ENCODE measurements at places on chromosomes 16 and 17.

DNA sequence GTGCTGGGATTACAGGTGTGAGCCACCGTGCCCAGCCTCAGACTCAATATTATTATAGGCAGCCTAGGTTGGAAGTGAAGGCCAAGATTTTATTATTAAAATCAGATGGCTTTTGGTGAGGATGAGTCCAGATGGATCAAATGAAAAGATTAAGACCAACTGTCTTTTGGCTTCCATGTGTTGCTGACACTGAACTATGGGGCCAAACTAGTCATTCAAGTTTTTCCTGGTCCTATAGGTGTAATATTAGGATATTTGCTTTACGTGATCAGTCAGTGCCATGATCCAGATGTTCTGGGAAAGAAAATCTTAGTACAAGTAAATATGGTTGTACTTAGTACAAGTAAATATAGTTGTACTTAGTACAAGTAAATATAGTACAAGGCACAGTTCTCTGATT is 140.6 kb downstream of the MAP2K6 start:
- no peak for DNase-seq

GRCh38 chr16:66656547-66656946 is 40.0 kb downstream of the CMTM4 start:
- no peak for DNase-seq

GRCh38 chr17:62134397-62134796 is 69.3 kb upstream of the MED13 start:
- DNase-seq: no peak

- no peak for DNase-seq
Observed at GRCh38 chr17:82775001-82775823, 23.3 kb downstream of the TBCD start.

DNA sequence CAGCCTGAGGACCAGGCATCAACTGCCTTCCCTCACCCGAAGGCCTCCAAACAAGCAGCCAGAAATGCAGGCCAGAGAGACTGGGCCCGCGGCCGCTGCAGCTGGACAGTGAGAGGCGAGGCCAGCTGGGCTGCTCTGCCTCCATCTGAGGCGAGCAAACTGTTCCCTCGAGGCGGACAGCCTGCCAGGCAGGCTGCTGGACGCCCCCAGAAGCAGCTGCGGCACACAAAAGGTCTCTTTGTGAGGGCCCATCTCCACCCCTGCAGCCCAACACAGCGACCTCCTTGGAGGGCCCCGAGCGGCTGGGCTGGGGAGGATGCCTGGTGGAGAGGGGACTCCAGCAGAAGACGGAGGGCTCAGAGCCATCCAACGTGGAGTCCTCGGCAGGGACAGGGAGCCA is 4.7 kb downstream of the CORO7 start:
- DNase-seq: no peak

- DNase-seq: no peak
Observed at GRCh38 chr16:80085606-80086005, 455.2 kb upstream of the DYNLRB2 start.

- no peak for DNase-seq
Observed at GRCh38 chr17:43940630-43941029, 1.6 kb downstream of the PPY start.

DNA sequence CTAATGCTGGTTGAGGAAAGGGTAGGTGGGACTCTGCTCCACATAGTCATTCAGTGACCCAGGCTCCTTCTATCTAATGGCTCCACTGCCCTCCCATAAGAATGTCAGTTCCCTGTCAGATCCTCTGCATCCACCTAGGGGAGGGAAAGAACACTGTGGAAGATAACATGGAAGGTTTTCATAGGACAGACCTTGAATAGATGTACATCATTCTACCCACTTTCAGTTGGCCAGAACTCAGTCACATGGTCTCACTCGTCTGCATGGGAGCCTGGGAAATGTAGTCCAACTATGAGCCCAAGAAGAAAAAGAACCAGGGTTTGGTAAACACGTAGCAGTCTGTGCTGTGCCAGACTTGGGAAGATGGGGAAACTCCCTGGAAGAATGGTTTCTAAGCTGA is 27.1 kb upstream of the SCNN1B start:
- DNase-seq: no peak

DNA sequence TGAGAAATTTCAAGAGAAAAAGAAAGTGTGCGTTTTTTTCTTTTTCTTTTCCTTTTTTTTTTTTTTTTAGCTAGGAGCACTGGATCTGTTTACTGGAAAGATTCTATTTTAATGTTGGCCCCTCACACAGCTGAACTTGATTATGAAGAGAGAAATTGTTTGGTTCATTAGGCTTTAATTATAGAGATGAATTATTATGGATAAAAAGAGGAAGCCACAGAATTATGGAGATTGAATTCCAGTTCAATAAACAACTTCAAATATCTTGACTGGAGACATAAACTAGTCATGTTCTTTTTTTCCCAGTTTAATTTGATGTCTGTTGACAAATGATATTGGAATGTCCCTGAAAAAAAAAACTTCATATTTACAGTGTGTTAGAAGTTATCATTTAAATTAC is 152.0 kb upstream of the HS3ST3A1 start:
- DNase-seq: no peak

DNA sequence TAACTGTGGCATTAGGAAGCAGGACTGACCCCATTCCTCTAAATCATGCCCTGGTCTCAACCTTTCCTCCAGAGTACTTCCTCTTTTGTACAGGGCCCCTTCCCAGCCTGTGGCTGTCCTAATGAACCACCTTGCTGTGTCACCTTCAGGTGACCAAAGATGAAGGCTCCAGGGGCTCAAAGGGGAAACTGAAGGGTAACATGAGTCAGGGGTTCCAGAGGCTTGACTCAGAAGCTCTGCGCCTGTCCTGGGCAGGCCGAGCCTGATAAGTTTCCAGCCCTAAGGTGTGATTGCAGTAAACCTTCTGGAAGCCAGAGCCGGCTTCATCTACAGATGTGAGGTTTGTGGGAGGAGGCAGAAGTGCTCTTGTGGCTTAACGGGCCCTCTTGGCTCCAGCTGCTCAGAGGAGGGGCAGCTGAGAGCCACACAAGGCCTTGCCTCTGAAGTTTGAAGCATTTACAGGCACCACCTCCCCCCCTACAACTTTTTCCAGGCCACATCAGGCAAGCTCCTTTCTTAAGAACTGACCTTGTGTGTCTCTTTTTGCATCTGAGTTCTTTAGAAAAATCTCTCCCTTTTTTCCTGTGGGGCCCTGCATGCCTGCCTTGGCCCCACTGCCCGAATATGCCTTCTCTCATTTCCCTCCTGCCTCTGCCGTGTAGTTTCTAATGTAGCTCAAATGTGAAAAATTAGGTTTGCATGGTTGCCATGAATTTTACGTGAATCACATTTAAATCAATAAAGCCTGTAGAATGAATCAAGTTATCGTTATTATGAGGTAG is 149.9 kb downstream of the CLEC16A start:
- DNase-seq: no peak

- DNase-seq: no peak
Observed at GRCh38 chr17:81135505-81136278, 29.6 kb upstream of the PVALEF start.

- DNase-seq: no peak
Observed at GRCh38 chr16:73036074-73036826, 11.7 kb downstream of the ZFHX3 start.

- no peak for DNase-seq
Observed at GRCh38 chr16:19366391-19366790, 51.3 kb upstream of the TMC5 start.

GRCh38 chr16:86643671-86644070 is 65.3 kb downstream of the FOXL1 start:
- no peak for DNase-seq

DNA sequence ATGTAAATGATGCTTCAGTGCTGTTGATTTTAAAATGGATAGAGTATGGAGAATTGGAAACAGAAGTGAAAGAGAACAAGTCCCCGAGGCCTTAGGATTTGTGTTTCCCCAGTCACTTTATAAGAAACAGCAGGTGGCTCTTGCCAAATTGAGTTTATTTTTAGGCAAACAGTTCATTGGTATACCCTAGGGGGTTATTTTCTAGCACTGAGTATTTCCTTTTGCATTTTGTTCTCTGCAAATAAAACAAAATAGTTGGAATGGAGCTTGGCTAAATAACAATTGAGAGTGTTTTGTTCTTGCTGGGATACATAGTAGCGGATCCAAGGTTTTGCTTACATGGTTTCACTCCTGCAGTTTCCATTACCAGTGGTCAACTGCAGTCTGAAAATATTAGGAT is 591.1 kb upstream of the C16orf82 start:
- DNase-seq: no peak

- DNase-seq: no peak
Observed at GRCh38 chr17:79033046-79033616, 9.2 kb downstream of the C1QTNF1 start.

DNA sequence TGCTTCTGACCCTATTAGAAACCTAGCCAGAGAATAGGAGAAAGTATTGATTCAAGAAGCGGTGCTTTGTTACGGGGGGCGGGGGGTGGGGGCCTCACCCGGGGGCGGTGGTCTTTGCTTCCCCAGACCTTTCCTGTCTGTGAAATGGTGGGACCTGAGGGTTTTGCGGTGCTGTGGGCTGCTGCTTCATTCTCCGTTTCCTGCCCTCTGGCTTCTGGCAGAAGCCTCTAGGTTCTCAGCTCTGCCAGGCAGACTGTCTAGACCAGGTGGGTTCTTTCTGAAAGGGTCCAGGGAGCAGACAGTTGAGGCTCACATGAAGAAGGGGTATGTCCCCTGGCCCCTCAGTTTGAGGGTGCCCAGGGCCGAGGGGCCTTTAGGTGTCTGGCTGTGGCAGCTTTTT is 14.0 kb downstream of the GSE1 start:
- no peak for DNase-seq

DNA sequence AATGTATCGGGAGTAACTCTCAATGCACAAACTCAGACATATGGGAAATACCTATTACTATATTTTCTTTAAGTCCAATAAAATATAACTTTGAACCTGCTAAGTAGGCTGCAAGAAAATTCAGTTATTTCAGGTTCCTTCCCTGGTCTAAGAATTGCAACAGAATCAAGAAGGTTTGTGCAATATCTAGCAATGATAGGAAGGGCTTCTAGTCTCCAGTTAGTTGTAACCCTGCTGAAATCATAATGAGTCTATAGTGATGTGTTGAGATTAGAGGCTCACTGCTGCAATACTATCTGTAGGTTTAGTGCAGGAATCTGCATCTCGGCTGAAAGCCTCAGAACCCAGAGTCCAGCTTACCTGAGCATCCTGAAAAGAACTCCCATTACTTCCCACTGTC is 110.5 kb downstream of the PMP22 start:
- DNase-seq: no peak

DNA sequence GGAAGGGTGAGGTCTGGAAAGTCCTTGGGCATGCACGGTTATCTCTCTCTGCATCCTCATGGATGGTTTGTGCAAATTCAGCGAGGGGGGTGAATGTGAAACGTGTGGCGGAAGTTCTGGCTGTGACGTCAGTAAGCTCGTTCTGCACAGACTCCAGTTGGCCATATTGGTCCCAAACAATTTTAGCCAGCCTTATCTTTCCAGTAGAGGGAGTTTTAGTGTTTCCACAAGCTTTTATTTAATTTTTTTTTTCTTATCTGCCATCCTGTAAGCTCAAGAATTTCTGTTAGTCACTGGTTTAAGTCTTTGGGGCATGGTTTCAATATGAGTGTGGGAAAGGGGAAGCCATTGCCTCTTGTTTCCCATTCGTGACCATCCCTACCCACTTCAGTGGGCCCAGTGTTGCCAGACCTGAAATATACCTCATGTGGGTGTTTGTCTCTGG is 39.0 kb downstream of the HLF start:
- DNase-seq: no peak

DNA sequence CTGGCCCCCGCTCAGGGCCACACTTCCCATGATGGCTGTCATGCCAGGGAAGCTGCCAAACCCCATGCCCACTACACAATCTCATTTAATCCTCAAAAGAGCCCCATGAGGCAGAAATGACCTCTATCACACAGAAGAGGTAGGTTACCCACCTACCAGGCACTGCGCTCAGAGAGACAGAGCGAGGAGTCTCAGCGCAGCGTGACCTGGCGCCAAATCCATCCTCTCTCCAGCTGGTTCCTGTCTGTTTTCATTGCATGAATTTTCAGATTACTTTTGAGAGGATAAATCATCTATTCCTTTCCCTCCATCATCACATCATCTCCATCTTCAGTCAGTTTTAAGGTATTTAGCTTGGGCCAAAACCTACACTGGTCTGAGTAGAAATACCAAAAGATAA is 101.5 kb upstream of the DNAH17 start:
- DNase-seq: no peak

DNA sequence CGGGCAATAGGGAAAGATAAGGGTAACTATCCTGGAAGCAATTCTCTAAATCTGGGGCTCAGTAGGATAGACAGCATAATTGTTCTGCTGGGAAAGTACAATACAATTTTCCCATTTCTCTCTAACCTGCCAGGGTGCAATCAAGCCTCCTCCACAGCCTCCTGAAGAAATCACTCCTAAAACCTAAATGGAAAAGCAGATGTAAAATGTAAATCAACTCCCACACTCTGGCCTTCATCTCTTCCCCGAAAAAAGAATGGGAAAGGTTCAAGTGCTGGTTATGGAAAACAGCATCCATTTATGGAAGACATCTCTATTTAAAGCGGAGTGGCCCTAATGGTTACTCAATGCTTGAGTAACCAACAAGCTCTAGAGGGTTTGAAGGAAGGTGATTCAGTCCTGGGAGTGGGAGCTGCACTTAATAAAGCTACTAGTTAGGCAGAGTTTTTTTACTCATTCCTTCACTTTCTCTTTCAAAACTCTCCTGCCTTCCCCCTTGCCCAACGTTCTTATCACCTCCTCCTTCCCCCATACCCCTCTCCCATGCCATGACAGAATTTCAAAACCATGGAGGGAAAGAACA is 5.1 kb downstream of the MMD start:
- DNase-seq: no peak

DNA sequence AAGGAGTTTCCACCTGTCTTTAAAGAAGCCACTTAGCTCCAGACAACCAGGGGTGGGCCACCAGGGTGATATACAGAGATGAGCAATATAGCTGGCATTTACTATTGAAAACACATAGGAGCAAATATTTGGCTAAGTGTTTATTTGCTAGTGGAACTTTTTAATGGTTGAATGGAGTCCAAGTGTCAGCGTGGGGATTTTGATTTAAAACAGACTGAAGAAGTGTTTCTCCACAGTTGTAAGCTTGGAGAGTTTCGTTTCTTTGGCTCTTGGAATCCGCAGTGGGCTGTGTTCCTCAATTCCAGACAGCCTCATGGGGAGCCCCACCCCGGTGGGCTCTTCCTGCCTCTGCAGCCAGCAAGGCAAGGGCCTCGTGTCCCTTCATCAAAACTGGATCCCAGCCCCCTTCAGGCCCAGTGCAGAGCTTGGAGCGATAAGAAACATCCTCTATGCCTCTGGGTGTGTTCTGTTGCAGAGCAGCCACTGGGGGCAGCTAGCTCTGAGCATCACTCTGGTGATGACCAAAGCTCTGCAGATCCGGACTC is 36.1 kb downstream of the NOG start:
- no peak for DNase-seq

DNA sequence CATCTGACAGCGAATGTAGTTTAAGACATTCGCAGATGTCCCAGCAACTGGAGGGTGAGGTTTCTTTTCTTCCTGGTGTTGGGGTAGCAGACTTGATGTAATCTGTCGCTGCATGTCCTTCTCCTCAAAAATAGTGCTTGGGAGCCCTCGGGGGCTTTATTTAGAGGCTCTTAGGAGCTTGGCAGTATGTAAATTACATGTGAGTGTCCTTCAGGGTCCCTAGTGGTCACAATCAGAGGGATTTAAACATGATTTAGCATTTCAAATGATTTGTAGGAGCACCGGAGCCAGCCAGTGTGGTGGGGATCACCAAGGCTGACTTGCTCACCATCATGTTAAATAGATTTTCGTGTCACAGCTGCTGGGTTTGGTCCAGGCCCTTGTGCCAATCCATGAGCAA is 8.8 kb upstream of the SALL1 start:
- DNase-seq: no peak

- DNase-seq: no peak
Observed at GRCh38 chr17:42509409-42509808, 26.6 kb upstream of the NAGLU start.
